ENCODE measurements at places on chromosomes 2 and 18. TPM values are rescaled to one million over a fixed set of nuclear protein-coding genes. Genes with fewer than 3 reads are reported as not detected.

DNA sequence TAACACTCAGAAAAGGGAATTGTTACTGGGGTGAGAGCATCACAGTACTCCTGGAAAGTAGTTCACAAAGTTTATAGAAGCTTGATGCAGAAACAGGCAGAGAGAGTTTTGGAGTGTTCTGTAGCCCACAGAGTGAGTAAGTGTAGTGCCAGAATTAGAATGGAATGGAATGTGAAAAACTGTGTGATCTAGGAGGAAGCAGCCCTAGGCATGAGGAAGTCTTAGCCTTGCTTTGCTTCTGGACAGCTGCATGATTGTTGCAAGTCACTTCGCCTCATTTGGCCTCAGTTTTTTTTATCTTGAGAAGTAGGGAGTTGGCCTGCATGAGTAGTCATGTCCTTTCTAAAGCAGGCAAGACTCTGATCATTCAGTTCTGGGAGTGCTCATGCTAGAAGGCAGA is 10.9 kb downstream of the SERPINB12 start:
- DNase-seq = no peak

GRCh38 chr2:20488782-20489181 is 41.9 kb downstream of the RHOB start:
- DNase-seq = no peak

The TMEM247 gene
- total RNA-seq = not detected

The SERPINB7 gene
- total RNA-seq = not detected

- DNase-seq = no peak
Measured at GRCh38 chr2:112846031-112846430, 9.5 kb upstream of the IL1B start.

The TNS1 gene
- total RNA-seq = 5.1 TPM

The CYS1 gene
- total RNA-seq = 0.13 TPM

GRCh38 chr18:55927831-55928230 is 339.8 kb upstream of the TCF4 start:
- no peak for DNase-seq

DNA sequence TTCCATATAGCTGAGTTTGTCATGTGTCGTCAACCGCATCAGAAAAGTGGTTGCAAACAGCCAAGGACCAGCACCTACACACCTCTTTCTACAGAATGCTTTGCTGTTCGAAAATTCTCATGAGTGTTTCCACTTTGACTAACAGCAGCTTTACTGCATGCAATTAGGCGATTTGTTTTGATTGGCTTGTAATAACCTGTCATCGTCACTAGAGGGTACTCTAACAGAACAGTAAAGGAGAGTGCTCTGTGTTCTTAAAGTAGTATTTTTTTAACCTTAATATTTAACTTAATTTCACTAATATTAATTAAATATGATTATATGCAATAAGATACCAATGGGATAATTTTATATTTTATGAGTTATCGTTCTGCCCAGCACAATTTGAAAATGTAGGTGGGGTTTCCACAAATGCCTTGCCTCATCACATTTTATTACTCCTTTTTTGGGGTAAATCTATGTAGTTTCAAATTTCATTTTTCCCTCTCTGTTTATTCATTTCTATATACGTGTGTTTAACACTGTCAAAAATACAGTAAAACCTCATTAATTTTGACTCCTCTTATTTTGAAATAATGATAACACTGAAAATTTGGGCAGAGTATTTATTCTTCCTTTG is 502.2 kb downstream of the NRXN1 start:
- DNase-seq = no peak

DNA sequence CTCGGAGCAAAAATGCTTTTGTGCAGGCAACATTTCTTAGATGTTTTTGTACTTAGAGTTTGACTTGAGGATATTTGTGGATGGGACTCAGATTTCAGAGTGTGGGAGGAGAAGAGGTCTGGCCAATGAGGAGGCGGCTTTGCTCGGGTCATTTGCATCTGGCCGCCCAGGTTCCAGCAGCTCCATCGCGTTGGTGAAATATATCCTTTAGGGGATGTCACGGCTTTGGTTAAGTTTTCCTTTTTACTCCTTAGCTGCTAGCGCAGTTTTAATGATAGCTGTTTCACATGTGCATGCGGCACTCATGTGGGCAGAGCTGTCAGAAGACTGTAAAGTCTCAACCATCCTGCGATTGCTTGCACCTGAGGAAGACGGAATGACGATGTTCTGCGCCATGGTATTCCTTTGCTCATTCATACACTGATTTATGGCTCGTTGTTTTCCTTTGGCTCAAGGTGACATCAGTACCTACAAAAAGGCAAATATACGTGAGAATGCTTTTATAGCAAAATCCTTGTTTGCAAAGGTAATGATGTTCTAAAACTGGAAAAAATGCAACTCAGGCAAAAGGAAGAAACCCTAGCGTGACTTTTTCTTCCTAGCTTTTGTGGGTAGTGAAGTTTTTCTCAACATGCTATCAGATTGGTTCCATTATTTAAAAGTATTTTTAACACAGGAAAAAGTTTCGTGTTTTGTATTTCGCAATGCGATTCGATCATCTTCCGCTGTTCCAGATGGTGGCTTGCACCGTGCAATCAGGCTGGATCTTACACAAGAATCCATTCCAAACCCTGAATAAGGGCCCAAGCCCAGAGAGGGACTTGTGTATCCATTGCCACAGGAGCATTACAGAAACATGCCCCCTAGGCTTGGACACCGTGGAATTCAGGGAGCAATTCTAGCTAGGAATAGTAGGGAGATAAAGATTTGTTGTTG is 70.5 kb upstream of the ZNF516 start:
- DNase-seq = peak; percentile 31

DNA sequence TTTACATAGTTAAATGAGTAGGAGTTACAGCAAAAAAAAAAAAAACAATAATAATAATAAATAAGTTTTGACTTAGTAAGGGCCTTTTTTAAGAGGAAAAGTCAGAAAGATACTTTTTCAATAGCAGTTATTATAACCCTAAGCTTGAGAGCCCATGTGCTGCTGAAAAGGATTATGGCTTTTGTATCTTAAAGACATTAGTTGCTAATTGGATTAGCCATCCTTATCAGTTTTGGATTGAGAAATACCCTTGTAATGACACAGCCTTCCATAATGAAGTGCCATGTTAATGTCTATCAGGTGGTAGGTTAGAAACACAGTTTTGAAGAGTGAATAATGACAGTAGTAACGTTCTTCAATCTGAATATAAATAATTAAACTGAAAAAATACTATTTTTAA is 554.0 kb downstream of the RIT2 start:
- DNase-seq = no peak

- no peak for DNase-seq
Measured at GRCh38 chr2:107242811-107243210, 356.8 kb upstream of the ST6GAL2 start.

GRCh38 chr18:60987963-60988362 is 345.3 kb upstream of the CDH20 start:
- no peak for DNase-seq

- no peak for DNase-seq
Measured at GRCh38 chr2:171598713-171599319, 76.5 kb downstream of the CYBRD1 start.

- DNase-seq = peak; percentile 38
Measured at GRCh38 chr2:71129902-71130151, 202 bp downstream of the MCEE start.

- DNase-seq = no peak
Measured at GRCh38 chr18:51867767-51868166, 472.2 kb upstream of the DCC start.

- DNase-seq = no peak
Measured at GRCh38 chr2:65049010-65049639, 7.1 kb upstream of the CEP68 start.

DNA sequence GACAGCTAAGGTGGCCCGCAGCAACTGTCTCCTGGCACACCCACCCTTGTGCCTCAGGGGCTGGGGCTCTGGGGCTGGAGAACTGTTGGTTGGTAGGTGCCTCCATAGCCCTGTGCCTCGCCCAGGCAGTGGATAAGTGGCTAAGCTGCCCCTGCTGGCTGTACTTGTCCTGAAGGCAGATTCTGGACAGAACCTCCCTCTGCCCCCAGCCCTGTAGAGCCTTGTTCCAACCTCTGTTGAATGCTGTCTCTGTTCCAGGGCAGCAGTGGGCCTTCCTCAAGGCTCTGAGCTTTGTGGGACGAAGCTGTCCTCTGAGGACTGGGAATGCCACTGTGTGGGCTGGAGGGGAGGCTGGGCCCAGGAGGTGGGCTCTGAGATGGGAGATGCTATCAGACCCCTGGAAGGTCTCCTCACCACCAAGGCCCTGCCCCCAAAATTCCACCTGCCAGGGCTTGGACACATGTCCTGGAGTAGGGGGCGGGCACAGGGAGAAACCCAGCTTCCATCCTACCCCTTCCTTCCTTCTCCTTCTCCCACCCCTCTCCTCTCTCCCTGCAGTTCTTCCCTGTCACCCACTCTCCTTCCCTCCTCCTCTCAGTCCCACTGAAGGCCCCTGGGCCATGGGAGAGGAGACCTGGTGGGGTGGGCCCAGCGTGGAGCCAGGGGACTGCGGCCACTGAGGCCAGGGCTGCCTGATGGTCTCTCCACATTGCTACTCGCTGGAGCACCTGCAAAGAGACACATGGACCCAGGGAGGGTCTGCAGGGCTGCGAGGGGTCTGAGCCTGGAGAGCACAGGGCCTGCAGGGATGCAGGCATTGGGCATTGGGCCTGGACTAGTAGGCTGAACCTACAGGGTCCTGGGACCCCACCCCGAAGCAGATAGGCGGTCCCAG is 1.7 kb upstream of the PDCD1 start:
- DNase-seq = no peak

The NGEF gene
- 3.2 TPM for total RNA-seq

DNA sequence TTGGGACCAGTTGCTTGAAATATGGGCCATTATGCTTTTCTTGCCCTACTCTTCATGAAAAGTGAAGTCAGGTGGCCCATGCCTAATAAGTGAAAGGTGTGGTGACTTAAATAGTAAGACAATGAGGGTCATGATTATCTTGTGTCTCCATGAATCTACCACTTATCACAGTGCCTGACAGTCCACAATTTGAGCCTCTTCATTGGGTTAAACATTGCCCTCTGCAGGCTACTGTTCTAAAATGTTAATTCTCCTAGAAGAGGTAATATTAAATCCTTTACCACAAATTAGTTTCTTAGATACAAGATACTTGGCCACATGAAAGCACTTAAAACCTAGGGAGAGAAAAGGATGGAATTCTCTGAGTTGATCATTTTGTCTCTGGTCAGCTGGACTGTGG is 4.0 kb downstream of the EGR4 start:
- no peak for DNase-seq

GRCh38 chr18:54479365-54479764 is 111.7 kb upstream of the DYNAP start:
- no peak for DNase-seq

The GPR45 gene
- not detected for total RNA-seq

The DNAH7 gene
- total RNA-seq = 0.07 TPM

The MIB1 gene
- 60.3 TPM for total RNA-seq

DNA sequence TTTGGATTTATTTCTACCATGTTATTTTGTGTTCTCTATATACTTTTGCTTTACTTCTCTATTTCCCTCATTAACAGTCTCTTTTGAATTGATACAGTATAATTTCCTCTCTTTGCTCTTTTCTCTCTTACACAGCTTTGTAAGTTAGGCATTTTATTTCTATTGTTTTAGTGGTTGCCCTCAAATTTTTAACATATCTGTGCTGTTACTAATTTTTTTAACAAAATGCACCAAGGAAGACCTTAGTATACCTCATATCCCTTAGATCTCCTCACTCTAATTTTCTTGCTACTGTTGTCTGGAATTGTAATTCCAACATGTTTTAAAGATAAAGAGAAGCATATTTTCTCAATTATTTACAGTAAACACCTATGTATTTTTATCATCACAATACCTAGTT is 416.8 kb upstream of the SLC14A2 start:
- DNase-seq = no peak

DNA sequence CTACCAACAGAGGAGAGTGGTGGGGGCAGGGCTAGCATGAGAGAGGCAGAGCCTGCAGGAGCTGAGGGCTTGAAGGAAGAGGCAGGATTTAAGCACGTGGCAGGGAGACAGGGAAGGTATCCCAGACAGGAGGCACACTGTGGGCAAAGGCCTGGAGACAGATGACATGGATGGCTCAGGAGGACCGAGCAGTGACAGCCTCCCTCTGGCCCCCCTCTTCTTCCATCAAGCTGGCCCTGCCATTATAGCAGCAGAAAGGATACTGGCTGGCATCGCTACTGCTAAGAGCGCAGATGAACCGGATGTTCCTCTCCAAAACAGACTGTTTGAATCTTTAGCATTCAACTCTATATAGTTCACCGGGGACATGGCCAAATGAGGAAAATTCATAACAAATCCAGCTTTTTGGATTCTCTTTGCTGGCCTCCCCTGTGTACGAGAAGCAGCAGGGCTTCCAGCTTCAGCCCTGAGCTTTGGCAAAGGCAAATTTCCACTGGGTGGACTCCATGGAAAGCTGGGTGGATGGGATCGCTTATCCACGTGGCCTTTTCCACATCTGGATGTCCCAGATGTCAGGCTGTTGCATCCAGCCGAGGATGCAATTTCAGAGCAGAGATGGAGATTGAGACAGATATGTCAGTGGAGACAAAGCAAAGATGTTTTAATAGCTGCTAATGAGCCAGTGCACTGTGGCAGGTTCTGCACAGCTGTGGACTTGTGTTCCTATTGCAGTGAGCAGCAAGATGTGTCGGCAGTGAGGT is 36.2 kb downstream of the CAPN13 start:
- DNase-seq = no peak

GRCh38 chr2:158232476-158232875 is 130.8 kb downstream of the UPP2 start:
- DNase-seq = no peak

The ARHGEF4 gene
- 13.3 TPM for total RNA-seq

The ARHGAP25 gene
- 0.42 TPM for total RNA-seq

GRCh38 chr2:80293039-80293438 is 11.5 kb downstream of the LRRTM1 start:
- DNase-seq = no peak

DNA sequence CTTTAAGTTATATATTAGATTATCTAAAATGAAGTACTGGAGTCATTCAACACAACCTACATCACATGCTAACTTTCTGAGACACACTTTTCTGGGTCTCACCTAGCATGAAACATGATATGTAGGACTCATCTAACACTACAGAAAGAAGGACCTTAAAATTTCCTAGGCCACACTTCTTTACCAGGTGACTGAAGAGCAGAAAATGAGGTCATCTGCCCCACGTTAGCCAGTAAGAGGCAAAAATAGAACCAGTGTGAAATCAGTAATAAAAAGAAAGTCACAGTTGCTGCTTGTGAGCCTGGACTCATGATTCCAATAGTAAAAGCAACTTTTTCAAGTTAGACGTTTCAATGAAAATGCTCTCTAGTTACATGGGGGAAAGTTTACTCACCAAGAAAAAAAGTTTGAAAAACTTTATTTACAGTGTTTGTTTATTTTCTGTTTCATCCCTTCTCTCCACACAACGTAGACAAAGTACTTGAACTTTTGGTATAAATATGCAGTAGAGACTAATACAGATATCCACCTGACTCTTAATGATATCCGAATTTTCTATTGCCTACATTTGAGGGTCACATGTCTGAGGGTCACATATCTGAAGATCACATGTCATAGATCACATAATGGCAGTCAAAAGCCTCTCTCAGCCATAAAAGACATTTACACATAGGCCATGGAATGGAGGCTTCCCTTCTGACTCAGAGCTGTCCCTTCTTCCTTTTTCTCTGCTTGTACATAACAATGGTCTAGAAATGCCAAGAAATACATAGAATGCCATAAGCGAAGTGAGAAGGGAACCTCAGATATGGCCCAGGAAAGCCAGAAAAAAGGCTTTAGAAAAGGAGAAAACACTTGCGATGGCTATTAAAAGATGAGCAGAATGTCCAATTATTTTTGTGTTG is 362.9 kb downstream of the ZEB2 start:
- DNase-seq = no peak
